ENCODE measurements at places on chromosomes 11 and 22.

GRCh38 chr11:20367313-20367948 lies 3.9 kb downstream of the HTATIP2 start:
- DNase-seq: peak; percentile 68

- DNase-seq: no peak
Observed at GRCh38 chr11:65459552-65459951, 37.0 kb downstream of the NEAT1 start.

DNA sequence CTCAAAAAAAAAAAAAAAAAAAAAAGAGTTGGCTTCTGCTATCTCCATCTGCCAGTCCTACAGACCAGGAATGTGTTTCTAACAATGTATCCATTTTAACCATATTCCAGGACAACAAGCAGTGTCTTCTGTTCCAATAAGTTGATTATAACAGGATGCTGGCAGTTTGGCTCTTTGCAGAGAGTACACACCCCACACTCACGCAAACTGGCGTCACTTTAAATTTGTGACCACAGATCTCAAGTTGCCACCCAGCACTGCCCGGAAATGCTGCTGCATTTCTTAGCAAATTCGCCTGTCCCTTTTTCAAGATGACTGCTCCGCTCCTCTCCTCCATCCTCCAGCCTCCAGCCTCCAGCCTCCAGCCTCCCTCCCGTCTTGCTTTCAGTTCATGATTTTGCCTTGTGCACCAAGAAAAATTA lies 44.3 kb downstream of the SCGB1A1 start:
- no peak for DNase-seq

GRCh38 chr22:46117206-46118199 lies 32.8 kb upstream of the PPARA start:
- DNase-seq: no peak

DNA sequence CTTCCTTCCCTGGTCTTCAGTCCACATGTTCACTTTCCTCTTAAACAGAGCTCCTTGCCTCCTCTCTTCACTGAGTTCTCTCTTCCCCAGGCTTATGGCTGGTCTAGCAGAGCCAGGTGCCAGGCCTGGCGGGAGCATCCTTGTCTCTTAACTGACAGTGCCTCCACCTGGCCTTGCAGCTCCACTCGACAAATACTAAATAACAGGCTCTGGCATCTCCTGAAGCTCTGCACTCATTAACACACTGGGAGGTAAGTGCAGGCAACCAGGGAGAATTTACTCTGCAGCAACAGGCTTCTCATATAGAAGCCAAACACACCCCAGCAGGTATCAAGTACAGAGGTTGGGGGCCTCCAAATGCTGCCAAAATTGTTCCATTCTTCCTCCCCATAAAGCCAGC lies 438.1 kb downstream of the SOX6 start:
- no peak for DNase-seq

- no peak for DNase-seq
Observed at GRCh38 chr11:7077101-7077500, 11.7 kb upstream of the RBMXL2 start.

- DNase-seq: no peak
Observed at GRCh38 chr11:65366340-65366773, 11.8 kb downstream of the TIGD3 start.

DNA sequence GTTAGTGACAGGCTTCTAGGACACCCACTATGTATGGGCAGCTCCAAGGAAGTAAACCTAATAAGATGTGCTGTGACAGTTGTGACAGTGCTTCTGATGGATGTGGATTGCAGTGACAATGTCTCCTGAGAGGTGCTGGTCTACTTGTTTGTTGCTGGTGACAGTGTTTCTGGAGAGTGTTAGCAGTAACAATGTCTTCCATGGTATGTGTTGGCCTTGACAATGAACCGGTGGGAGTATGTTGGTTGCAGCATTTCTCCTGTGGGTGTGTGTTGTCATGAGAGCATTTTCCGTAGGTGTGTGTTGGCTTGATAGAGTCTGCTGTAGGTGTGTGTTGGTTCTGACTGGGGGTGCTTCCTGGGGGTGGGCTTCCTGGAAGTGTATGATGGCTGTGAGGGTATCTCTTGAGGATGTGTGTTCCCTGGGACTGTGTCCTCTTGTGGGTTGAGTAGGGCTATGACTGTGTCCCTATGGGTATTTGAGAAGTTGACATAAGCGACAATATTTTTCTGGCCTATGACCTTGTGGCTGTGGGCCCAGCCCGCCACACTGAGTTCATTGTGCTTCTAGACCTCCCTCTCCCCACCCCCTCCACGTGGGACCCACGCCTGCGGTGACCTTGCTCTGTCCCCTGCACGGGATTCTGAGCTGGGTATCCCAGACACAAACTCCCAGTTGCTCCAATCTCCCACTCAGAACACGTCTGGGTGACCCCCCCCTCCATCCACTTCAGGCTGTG lies 1.2 kb downstream of the DCHS1 start:
- no peak for DNase-seq

GRCh38 chr22:47307326-47307725 lies 544.9 kb downstream of the TBC1D22A start:
- DNase-seq: peak; percentile 42
